ENCODE measurements at places on chromosomes 13 and 19.

- no peak for DNase-seq
Observed at GRCh38 chr13:89181041-89181440, 1509.9 kb downstream of the SLITRK5 start.

DNA sequence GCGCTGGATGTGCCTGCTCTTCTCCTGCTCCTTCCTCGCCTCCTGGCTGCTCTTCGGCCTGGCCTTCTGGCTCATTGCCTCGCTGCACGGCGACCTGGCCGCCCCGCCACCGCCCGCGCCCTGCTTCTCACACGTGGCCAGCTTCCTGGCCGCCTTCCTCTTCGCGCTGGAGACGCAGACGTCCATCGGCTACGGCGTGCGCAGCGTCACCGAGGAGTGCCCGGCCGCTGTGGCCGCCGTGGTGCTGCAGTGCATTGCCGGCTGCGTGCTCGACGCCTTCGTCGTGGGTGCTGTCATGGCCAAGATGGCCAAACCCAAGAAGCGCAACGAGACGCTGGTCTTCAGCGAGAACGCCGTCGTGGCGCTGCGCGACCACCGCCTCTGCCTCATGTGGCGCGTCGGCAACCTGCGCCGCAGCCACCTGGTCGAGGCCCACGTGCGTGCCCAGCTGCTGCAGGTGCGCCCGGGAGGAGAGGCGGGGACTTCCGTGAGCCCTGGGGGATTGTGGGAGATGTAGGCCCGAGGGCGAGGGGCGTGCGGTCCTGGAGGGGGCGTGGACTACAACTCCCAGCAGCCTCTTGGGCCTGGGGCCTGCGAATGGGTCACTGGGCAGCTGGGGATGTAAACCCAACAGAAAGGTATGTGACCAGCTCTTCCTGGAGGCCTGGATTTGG, 6.7 kb downstream of the KCNJ14 start:
- no peak for DNase-seq

GRCh38 chr13:112850273-112850672, 118.7 kb upstream of the MCF2L start:
- no peak for DNase-seq

DNA sequence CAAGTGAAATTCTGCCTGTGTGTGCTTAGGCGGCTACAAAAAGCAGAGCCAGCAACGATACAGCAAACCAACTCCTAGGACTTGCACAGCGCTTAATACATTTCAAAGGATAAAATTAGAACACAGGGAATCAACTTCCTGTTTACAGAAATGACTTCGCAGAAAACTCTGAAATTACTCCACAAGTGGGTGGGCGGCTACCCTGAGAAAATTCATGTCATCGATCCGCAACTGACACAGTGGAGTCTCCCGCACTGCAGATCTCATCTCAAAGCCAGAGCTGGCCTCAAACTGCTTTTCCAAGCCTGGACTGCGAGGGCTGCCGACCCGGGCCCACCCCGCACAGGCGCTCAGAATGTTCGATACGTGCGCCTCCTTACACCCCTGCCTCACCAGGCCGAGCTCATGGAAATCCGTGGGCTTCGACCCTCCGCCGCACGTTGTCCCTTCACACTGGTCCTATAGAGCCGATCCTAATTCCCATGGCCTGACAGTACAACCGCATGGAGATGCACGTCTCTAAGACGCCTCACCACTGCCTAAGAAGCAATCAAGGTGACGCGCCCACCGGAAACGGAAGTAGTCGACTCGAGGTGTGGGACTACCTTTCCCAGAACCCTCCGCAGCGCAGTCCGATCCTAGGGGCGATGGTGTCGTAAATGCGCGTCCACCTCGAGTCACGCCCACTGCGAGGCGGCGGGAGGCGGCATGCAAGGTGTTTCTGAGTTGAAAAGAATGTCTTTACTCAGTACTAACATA, at the start of gene ZNF229:
Gene ZNF229, minus strand, starts transcription at position 557 of the 759 bp plus-strand sequence. CDS start 5,625 bp downstream, outside the sequence.
- DNase-seq = peak; percentile 91

DNA sequence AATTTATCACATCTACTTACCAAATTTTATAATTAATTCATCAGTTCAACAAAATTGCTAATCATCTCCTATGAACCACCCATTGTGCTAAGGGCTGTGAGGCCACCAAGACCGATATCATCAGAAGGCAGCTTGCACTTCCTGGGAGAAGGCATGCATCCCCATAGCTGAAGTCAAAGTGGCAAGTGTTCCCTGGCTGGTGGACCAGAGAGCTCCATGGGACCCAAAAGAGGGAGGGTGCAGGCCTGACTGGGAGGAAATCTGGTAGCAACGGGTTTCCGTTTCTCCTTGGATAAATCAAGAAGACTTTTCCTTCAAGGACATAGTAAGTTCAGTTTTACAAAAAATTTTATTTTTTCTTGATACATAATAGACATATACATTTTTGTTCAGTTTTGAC, 325.2 kb downstream of the FGF9 start:
- DNase-seq = no peak

DNA sequence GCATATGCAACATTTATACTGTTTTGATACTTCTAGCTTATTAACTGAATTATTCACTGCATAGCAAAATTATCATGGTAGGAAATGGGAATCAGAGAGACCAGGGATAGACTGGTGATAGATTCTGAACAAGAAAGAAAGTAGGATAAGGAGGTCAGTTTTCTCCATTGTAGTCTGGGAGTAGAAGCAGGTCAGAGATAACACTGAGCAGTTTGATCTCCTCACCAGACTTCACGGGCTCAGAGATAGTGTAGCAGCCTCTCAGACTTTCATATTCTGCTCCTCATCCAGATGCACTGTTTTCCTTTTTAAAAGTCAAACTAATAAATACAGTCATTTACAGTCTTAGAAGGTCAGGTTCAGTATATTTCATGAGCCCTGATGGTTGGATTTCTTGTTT, 56.0 kb upstream of the MYO16 start:
- DNase-seq = no peak

DNA sequence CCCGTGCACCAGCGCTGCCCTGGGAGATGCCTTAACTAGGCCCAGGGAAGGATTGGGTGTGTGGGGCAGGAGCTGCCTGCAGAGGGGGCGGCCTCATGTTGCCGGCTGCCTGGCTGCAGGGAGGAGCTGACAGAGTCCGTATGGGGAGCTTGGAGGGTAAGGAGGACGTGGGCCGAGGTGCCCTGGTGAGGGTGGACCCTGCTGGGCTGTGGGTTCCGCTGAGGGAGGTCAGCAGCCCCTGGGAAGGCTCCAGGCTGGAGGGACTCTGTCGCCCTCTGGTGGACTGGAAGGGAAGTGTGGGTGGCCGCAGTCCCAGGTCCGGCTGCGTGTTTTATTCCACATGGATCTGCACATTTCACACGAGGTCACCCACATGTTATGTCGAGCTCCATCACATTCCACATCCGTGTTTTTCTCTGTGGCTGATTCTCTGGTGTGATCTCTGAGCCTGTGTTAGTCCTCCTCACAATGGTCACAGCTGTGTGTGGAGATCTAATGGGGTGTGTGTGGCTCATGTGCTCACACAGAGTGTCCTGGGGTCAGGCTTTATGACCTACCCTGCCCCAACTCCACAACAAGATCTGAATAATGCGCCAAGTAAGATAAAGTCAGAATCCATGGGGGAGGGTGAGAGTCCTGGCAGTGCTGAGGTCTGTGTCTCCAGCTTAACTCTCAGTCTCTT, 1.8 kb upstream of the CEACAM8 start:
- DNase-seq = no peak

- DNase-seq = no peak
Observed at GRCh38 chr19:6613711-6614110, 22.8 kb upstream of the CD70 start.

GRCh38 chr13:31372454-31372853, 172.7 kb downstream of the B3GLCT start:
- DNase-seq = no peak

- DNase-seq = no peak
Observed at GRCh38 chr19:8253678-8254077, 44.5 kb downstream of the CERS4 start.

GRCh38 chr13:51357928-51358595, 18.6 kb downstream of the SERPINE3 start:
- DNase-seq = no peak

DNA sequence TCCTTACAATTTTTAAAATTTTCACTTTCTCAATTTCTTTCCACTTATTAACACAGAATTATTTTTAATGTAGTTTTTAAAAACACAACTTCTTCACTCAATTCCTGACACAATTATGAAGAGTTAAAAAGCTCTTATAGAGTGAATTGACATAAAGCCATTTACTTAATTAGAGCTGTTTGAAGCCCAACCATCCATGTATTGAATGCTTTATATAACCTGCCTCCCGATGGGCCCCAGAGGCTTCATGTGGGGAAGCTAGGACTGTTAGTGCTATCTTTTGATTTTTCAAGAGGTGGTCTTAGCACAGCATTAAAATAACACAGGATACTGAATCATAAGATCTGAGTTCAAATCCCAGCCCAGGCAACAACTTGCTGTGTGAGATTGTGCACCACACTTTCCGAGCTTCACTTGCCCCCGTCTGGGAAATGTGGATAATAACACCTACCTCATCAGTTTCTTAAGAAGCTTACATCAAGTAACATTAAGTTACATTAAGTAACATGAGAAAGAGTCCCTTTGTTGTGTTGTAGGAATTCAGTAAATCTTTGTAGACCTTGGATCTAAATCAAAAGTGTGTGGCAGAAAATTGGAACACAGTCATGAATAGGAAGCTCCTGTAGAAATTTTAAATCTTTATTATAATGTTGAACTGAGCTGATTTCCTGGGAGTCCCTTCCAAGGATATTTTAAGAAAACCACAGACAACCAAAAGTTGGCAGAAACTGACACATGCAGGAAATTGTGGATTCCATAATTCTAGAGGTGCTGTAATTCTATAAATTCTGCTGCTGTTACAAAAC, 5.5 kb upstream of the ENOX1 start:
- no peak for DNase-seq

DNA sequence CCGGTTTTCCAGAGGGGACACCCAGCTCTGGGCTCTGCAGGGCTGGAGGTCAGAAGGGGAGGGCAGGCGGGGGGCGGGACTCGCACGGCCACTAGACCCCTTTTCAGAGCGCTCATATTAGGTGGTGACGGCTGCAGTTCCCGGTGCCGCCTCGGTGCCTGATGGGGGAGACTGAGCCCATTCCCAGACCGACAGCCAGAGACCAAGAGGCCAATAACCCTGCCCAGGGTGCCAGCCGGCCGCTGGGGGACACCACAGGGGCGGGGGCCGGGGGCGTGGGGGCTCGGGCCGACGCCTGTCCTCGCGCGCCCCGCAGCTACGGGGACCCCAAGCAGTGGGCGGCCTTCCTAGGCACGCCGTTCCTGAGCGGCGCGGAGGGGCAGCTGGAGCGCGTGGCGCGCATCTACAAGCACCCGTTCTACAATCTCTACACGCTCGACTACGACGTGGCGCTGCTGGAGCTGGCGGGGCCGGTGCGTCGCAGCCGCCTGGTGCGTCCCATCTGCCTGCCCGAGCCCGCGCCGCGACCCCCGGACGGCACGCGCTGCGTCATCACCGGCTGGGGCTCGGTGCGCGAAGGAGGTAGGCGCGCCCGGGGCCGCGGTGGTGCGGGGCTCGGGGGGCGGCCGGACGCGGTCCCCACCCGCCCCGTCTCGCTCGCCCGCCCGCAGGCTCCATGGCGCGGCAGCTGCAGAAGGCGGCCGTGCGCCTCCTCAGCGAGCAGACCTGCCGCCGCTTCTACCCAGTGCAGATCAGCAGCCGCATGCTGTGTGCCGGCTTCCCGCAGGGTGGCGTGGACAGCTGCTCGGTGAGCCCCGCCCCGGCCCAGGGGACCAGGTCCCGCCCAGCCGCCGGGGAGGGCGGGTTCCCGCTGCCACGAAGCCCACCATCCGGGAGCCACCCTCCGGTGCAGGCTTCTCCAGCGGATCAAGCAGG, 2.4 kb downstream of the TIMM13 start:
- no peak for DNase-seq

DNA sequence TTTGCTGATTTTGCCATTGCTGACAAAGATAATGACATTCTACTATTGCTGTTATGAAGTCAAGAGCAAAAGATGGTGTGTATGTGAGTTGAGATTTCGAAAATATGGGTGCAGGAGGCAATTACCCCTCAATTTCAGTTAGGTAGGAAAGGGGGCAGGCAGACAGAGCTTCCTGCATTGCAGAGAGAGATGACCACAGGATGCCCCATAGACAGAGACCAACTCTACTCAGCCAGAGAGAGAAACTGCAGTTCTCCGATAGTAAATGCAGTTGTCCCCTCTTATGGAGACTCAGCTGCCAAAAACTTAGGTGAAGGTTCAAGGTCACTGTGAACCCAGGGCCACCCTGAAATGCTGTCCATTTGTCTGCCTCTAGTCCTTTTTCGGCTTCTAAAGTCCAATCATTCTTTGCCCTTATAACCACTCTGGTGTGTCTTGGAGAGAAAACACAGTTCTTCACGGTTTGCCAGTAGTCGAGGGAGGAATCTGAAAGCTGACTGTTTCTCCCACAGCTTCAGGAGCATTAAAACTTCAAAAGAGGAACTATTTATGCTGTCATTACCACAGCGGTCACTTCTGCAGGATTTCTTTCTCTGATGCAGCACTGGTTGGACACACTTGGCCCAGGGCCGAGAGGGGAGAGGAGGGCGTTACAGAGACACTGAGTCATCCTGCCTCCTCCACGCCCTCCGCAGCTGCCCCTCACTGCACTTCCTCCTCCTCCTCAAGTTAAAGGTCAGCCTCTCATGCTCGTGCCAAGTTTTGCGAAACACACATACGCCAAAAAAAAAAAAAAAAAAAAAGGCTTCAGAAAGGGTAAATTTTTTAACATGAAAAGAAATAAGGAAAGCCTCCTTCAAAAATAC, 264.3 kb downstream of the FOXO1 start:
- peak; percentile 82 for DNase-seq

- DNase-seq = no peak
Observed at GRCh38 chr19:35556846-35557538, 6.5 kb downstream of the ATP4A start.

Data from KG1 (cell line).